ENCODE measurements at places on chromosomes 1 and 21. TPM values are rescaled to one million over a fixed set of nuclear protein-coding genes. Genes with fewer than 3 reads are reported as not detected.

GRCh38 chr1:156645056-156645455 lies 3.1 kb downstream of the BCAN start:
- no peak for DNase-seq
- no peak overlapping the region for H3K4me3 ChIP-seq
- peaks cover 15% of the 10 kb centered on the region for H3K4me1 ChIP-seq
- H3K27me3 ChIP-seq = peaks cover 36% of the 10 kb centered on the region

OR2T5 gene
- not detected for polyA plus RNA-seq

- no peak overlapping the region for H3K4me3 ChIP-seq
- H3K36me3 ChIP-seq = no peaks in the 10 kb centered on the region
- H3K27me3 ChIP-seq = no peaks in the 10 kb centered on the region
- H3K27ac ChIP-seq = no peak overlapping the region
Observed at GRCh38 chr1:161139766-161140165, 7.3 kb upstream of the DEDD start.

- no peak overlapping the region for H3K4me3 ChIP-seq
- H3K36me3 ChIP-seq = no peaks in the 10 kb centered on the region
- no peak overlapping the region for H3K27ac ChIP-seq
Observed at GRCh38 chr1:63865561-63865960, 91.7 kb downstream of the ROR1 start.

DNA sequence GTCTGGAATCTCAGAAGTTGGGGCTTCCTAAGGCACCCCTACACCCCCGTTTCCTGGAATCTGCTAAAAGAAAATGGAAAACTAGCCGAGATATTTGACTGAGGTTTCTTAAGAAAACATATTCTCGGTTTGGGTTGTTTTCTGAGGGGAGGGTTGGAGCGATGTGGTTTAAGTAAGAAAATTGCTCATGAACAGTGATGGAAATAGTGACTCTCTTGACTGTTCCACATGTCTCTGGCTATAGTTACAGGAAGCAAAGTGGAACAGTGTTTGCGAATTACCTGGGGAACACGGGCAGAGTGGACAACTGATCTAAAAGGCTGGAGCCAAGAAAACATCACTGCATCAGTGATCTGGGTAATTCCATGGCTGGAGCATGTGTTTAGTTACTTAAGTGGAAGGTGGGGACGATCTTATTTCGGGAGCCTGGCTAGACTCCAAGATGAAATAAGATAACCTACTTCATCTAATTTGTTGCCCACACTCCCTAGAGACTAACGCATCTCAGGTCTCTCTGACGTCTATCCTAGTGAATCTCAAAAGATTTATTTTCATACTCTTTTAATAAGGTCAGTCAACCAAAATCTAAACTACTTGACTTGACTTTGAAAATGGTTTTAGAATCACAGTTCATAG lies 92.4 kb downstream of the KCNJ15 start:
- no peaks in the 10 kb centered on the region for H3K36me3 ChIP-seq
- no peaks in the 10 kb centered on the region for H3K27me3 ChIP-seq
- H3K4me3 ChIP-seq = no peak overlapping the region
- DNase-seq = no peak
- H3K27ac ChIP-seq = no peak overlapping the region
- no peaks in the 10 kb centered on the region for H3K4me1 ChIP-seq

DNA sequence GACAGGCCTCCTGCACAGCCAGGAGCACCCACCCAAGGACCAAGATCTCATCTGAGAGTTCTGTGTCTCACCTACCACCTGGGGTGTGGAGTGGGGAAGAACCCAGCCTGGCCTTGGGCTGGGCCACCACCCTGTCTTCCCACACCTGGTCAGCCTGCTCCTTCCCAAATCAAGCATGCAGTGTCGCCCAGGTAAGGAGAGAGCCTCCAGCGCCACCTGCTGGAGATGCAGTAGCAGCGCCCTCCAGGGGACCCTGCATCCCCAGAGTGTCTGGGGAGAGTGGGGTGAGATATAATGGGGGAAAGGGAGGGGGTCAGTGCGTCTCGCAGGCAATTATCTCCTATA lies 32.3 kb downstream of the KIAA2013 start:
- H3K36me3 ChIP-seq = no peaks in the 10 kb centered on the region
- H3K4me1 ChIP-seq = no peaks in the 10 kb centered on the region
- no peak overlapping the region for H3K27ac ChIP-seq

DNA sequence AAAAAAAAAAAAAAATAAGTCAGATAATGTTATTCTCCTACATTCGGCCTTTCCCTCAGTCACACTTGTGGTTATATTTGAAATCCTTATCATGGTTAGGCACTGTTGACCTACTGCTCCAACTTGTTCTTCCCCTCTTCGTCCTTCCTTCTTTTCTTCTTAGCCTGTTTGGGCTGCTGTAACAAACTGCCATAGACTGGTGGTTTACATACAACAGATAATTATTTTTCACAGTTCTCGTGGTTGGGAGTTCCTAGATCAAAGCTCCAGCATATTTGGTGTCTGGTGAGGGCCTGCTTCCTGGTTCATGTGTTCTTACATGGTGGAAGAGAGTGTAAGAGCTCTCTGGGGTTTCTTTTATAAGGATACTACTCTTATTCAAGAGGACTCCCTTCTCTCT lies 73.4 kb downstream of the RABGAP1L start:
- no peaks in the 10 kb centered on the region for H3K27me3 ChIP-seq
- no peak for DNase-seq
- H3K4me3 ChIP-seq = no peak overlapping the region
- no peak overlapping the region for H3K27ac ChIP-seq

S100A7 gene
- not detected for polyA plus RNA-seq

ZNF687 gene
- polyA plus RNA-seq = 1.8 TPM
